ENCODE measurements at places on chromosomes 7 and 10.

DNA sequence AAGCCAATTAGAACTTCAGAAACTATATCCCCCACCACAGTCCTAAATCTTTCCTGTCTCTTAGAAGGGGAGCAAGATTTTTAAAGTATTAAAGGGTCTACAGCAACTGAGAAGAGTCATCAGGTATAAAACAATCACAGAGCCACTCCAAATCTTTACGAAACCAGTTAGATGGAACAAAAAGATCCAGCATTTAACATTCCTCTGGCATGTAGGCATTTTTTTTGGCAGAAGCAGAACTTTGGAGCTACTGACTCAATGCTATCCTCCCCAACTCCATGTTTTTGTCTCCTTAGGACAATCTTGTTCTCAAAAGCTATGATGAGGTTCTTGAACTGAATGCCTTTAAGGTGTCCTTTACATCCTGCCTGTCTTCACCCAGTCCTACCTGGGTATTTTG is 333.3 kb downstream of the PRPF18 start:
- no peak for DNase-seq

DNA sequence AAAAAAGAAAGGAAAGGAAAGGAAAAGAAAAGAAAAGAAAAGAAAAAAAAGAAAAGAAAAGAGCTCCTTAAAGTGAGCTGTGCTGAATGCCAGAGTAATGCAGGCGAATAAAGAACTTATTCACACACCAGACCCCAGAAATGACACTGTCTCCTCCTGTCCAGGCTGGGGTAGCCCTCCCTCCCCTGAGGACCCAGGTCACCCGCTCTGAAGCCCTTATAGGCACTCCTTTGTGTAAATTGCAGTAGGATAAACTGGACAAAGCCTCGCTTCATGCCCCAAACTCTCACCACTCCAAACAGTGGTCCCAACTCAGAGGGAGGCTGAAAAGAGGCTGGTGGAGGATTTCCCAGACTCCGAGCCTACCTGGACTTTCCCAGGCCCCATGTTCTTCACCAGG is 46.3 kb downstream of the PKD1L1 start:
- no peak for DNase-seq

DNA sequence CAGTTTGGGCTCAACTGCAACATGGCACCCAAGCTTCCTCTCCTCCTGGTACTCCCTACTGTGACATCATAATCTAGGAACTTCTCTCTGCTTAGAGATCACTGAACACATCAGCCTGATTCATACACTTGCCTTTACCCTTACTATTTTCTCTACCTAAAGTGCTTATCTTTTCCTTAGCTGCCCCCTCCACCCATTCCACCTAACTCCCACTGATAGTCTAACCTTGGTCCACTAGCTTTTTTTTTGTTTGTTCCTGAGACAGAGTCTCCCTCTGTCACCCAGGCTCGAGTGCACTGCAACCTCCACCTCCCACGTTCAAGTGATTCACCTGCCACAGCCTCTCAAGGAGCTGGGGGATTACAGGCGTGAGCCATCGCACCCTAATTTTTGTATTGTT is 15.9 kb downstream of the CUL2 start:
- DNase-seq: no peak

DNA sequence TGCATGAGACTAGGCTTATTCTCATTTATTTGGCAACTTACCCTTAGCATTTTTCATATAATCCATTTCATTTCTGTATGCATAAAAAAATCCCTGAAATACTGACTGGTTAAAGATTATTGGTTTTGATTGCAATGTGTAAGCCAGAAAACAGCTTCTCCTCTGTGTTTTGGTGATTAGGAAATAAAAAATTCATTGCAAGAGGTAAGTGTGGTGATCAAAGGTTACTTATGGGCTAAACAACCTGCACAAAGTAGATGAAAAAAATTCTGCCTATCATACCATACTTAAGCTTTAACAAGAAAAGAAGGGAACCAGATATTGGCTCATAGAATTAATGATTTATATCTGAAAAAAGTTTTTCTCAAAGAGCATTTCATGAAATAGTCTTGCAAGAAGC is 64.0 kb upstream of the TMEM168 start:
- no peak for DNase-seq

DNA sequence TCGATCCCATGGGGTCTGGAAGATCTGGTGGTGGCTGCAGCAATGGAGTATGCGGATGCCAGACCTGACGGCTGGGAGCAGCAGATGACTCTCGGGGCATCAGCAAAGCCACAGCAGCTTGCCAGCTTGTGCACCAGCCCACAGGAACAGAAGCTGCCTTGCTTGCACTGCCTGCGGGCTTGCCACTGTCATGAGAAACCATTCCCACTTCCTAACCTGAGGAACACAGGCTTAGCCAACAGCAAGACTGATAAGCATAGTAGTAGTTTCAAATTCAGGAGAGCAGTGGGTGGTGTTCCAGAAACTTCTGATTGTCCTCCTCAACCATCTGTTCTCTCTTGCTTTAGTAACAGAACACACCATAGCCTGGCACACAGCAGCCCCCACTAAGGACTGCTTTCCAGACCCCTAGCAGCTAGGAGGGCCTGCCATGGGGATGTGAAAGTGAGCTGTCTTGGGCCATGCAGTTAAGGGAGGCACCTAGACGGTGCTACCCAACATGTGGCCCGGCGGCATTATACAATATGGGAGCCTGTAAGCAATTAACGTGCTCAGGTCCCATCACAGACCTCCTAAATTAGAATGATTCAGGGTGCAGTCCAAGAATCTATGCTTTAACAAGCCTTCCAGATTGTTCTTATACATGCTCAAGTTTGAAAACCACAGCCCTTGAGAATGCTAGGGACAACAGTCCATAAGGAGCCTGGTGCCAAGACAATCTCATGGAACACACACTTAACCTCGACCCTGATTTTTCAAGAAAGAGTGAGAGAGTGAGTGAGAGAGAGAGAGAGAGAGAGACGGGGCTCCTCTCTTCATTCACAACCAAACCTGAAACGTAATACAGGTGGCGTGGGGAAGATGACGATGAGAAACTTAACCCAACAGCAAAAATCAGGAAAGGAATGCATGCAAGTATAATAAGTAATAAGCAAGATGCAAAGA is 7.1 kb downstream of the ANXA11 start:
- no peak for DNase-seq

- no peak for DNase-seq
Observed at GRCh38 chr10:111127081-111127848, 50.4 kb downstream of the ADRA2A start.

DNA sequence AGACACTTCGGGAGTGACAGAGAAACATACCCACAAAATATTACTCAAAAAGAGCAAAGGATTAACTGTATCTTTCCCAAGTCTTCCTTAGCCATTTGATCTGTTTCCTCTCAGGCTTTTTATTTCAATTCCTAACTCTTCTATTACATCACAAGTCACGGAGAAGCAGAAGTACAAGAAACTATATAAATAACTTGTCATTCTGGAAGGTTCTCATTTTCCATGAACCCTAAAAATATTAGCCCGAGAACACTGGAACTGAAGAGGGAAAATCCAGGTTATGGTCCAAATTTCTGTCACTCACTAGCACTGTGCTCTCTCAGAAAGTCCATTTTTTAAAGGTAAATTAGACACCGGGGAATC is 98.0 kb downstream of the GRB10 start:
- no peak for DNase-seq

GRCh38 chr10:126256864-126257263 is 131.4 kb downstream of the ADAM12 start:
- no peak for DNase-seq

DNA sequence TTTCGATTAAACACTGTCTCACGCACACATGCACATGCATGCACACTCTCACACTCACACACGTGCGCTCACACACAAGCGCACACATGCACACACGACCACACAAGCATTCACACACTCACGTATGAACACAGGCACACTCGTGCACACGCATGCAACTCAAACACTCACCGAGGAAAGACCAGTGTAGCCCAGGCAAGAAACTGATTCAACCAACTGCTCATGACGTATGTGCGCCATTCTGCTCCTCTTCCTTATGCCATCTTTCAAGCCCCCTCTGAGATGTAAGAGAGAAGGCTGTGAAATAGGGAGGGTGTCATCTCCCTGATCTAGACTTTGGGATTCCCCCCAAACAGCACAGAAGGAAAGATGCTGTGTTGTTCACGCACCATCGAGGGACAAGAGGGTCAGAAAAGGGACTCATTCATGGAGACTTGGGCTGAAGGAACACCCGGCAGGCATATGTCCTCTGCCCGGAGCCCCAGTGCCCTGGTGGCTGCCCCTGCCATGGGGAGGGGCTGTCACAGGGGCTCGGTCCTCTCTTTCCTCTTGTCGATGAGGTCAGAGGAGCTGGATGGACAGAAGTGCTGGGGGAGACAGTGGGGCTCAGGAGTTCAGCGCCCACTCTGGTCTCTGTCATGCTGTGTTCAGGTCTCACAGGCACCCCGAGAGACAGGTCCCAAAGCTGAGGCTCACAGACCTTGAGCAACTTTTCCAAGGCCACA is 130.1 kb upstream of the SHH start:
- DNase-seq: no peak

GRCh38 chr10:103442031-103442461 is 10.1 kb downstream of the CALHM2 start:
- no peak for DNase-seq

- no peak for DNase-seq
Observed at GRCh38 chr7:17010637-17011300, 129.0 kb upstream of the AGR3 start.

DNA sequence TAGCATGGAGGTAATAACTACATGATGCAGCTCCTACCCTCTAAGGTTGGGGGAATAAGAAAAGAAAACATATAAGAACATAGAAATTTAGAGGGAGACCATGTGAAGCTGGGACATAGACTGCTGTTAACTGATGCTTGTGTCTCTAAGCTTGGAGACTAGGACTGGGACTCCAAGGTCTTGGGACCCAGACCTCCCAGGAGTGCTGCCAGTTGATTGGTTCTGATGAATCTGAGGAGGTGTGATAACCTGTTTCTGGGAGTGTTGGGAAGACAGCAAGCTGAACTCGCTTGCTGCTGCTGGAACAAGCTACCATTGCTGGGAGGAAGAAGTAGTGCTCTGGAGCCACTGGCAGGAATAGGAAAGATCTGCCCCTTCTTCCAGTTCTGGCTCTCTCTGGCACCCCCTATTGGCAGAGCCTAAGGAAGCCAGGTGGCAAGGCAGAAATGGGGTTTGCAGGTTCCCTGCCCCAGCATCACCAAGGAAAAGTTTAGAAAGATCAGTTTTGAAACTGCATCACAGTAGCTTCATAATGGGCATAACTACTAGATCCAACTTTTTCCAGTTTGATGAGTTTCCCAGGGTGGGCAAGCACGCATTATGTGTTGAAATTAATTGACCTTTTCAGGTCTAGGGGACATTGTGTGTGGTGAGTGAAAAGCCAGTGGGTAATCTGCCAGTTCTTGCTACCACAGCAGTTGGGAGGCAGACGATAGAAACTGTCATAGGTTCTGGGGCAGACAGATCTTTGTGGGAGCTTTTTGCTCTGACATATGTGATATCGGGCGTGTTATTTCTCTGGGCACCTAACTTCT is 140.7 kb downstream of the SND1 start:
- no peak for DNase-seq

GRCh38 chr10:97427571-97428179 is 1.7 kb downstream of the PGAM1 start:
- DNase-seq: no peak

DNA sequence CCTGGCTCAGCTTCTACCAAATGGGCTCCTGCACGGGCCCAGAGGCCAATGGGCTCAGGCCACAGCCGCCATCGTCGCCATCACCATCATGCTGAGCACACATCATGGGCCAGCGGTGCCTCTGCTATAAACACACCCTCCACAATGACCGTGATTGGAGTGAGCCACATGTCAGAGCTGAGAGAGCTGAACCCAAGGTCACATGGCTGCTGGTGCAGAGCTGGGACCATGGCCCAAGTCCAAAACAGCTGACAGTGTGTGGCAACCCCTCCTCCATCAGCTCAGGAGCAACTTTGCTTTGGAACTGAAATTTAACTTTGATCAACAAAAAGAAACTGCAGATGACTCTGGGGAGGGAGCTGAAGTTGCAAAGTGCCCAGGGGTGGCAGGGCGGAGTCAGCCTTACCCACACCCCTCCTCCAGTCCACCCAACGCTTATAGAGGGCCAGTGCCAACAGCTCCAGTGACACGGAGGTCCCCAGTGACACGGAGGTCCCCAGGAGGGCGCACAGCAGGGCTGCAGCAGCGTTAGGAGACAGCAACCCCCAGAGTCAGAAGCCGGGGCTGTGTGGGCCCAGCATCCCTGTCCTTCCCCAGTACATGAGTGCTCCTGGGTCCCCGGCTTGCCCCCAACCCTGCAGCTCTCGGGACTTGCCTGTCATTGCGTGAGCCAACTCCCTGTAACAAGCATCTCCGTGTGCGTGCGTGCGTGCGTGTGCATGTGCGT is 249.6 kb downstream of the ELFN1 start:
- no peak for DNase-seq

DNA sequence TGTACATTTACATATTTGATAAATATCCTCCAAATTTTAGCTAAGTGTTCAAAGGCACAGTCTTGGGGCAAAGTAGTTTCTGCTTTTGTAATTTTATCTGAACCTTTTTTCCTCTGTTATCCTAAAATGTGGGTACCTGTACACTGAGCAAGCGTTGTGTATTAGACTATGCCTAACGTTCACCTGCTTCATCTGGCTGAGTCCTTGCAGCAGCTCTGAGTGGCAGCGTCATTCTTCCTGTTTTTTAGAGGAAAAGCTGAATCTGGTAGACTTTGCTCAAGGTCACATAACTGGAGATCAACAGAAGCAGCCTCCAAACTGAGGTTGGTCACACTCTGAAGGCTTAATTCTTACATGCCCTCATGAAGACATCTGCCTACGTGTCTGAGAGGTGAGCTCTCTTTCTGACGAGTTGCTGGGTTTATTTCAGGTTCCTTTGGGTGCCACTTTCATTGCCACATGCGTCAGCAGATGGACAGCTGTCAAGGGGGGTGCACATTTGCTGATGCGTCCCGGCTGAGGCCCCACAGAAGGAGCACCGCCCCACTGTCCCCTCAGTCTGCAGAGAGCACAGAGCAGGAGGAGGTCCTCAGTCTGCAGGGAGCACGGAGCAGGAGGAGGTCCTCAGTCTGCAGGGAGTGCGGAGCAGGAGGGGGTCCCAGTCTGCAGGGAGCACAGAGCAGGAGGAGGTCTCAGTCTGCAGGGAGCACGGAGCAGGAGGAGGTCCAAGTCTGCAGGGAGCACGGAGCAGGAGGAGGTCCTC is 406.5 kb upstream of the SHH start:
- no peak for DNase-seq
